Hair follicular keratinocyte (primary cell): ENCODE measurements at places on chromosomes 5 and 9. TPM values are rescaled to one million over a fixed set of nuclear protein-coding genes. Genes with fewer than 3 reads are reported as not detected.

The GABRB2 gene
- total RNA-seq = not detected in 2 replicates

The ADAMTS2 gene
- total RNA-seq = 0.23 and 0.68 TPM in 2 replicates

The CCNI2 gene
- total RNA-seq = 0.16 and 0.30 TPM in 2 replicates

The SEMA6A gene
- 0.11 and 0.39 TPM in 2 replicates for total RNA-seq

The COL5A1 gene
- 10.5 and 10.9 TPM in 2 replicates for total RNA-seq

The NTNG2 gene
- total RNA-seq = 0.08 TPM in 1 of 2 replicates, not detected in the other

The STKLD1 gene
- 0.19 TPM in 1 of 2 replicates, not detected in the other for total RNA-seq

The FCHSD1 gene
- total RNA-seq = 9.1 and 20.4 TPM in 2 replicates

The HSD17B3 gene
- not detected in 2 replicates for total RNA-seq

The ARAP3 gene
- 2.6 and 4.4 TPM in 2 replicates for total RNA-seq

The SNCB gene
- 0.15 and 0.23 TPM in 2 replicates for total RNA-seq

The BAAT gene
- not detected in 2 replicates for total RNA-seq

The TRIM14 gene
- 12.0 and 15.5 TPM in 2 replicates for total RNA-seq

The ORM2 gene
- total RNA-seq = not detected in 2 replicates

The YTHDC2 gene
- total RNA-seq = 11.5 and 12.1 TPM in 2 replicates

The ITGA2 gene
- 27.3 and 52.1 TPM in 2 replicates for total RNA-seq

The NME5 gene
- total RNA-seq = not detected in 2 replicates

The CCDC180 gene
- total RNA-seq = 0.39 and 1.8 TPM in 2 replicates

The PCDHB7 gene
- total RNA-seq = not detected in 2 replicates

The SLC1A3 gene
- 10.5 and 12.2 TPM in 2 replicates for total RNA-seq

The NOXA1 gene
- 0.31 TPM in 1 of 2 replicates, not detected in the other for total RNA-seq

The SLF1 gene
- 8.9 and 14.5 TPM in 2 replicates for total RNA-seq

The LEAP2 gene
- total RNA-seq = 0.16 and 1.8 TPM in 2 replicates

The PDE6A gene
- under 0.01 TPM in 1 of 2 replicates, not detected in the other for total RNA-seq

The SOHLH1 gene
- not detected in 2 replicates for total RNA-seq

The KCNMB1 gene
- not detected in 2 replicates for total RNA-seq

The ZBED3 gene
- 0.49 and 1.6 TPM in 2 replicates for total RNA-seq

The FBLL1 gene
- 0.15 and 1.7 TPM in 2 replicates for total RNA-seq

The F12 gene
- 7.5 and 8.3 TPM in 2 replicates for total RNA-seq

The MUSK gene
- not detected in 2 replicates for total RNA-seq

The BTNL9 gene
- not detected in 2 replicates for total RNA-seq

The SLC34A3 gene
- not detected in 2 replicates for total RNA-seq

The TMEM171 gene
- 1.6 and 4.2 TPM in 2 replicates for total RNA-seq

The FABP6 gene
- 0.31 TPM in 1 of 2 replicates, not detected in the other for total RNA-seq

The PALM2AKAP2 gene
- total RNA-seq = 1.9 and 3.3 TPM in 2 replicates

The LCN1 gene
- total RNA-seq = not detected in 2 replicates

The SLC36A2 gene
- total RNA-seq = not detected in 2 replicates
